A549 treated with GW870086 at 1 μM for 4 hours (cell line): ENCODE measurements at places on chromosomes 2 and 18. TPM values are rescaled to one million over a fixed set of nuclear protein-coding genes. Genes with fewer than 3 reads are reported as not detected.

AQP12B gene
- not detected in 5 replicates for total RNA-seq

PTH2R gene
- total RNA-seq: not detected in 5 replicates

FSIP2 gene
- total RNA-seq: not detected in 5 replicates

ALK gene
- total RNA-seq: not detected in 5 replicates

ANKRD30B gene
- not detected in 5 replicates for total RNA-seq

APCDD1 gene
- total RNA-seq: not detected in 5 replicates
